ENCODE measurements at places on chromosomes 4 and X. TPM values are rescaled to one million over a fixed set of nuclear protein-coding genes. Genes with fewer than 3 reads are reported as not detected.

The CCDC158 gene
- not detected for total RNA-seq

The HSFX2 gene
- total RNA-seq: not detected

The ZNF827 gene
- 18.5 TPM for total RNA-seq

The SLC35A2 gene
- total RNA-seq: 15.5 TPM

The MAGEE1 gene
- total RNA-seq: 15.5 TPM

The MAGEA8 gene
- total RNA-seq: not detected

The HGFAC gene
- 0.73 TPM for total RNA-seq

The STS gene
- total RNA-seq: 0.70 TPM

The RNF175 gene
- 3.7 TPM for total RNA-seq

The MEPE gene
- not detected for total RNA-seq

The NKX3-2 gene
- total RNA-seq: not detected
